SHP77 (cell line): ENCODE measurements at places on chromosomes 5 and 9.

DNA sequence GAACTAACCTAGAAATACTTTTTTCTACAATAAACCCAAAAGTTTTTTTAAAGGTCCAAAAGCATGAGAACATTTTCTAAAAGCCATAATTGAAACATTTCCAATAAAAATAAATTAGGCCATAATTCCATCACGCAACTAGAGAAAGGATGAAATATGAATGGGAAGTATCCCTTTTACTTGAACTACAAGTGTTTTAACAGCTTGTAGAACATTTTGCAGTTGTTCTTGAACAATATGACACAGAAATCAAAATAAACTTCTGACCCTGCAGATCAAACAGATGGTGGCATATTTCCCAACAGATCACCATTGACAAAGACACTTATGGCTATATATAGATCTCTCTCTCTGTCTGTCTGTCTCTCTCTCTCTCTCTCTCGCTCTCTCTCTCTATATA, 624.4 kb downstream of the PSAT1 start:
- no peak for DNase-seq

DNA sequence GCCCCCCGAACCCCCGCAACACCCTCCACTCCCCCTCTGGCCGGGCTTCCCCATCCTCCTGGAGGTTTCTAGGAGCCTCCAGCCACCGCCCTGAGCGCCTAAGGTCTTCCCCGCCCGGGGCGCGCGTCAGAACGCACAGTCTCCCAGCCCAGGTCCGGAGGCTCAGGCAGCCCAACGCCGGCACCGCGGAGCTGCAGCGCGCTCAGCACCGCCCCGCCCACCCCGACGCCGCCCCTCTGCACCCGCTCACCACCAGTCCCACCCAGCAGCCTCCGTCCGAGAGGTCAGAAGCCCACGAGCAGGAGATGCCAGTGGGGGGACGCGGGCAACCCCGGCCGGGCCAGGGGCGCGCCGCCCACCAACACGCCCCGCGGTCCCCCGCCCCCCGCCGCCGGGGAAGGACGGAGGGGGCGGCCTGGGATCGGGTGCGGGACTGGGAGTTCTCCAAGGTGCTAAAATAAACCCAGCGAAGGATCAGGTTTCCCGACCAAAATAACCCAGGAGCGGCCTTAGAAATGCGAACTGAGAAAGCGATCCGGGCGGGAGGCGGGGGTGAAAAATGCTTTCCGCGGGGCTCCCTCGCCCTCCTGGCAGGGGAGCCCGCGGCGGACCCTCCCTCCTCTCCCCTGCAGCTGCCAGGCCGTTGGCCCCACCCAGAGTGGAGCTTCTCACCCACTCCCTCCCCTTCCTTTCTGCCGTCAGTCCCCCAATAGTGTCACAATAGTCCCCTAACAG, 6.5 kb upstream of the FAM78A start:
- DNase-seq, result no peak

- DNase-seq, result no peak
Observed at GRCh38 chr5:108878756-108879155, 131.1 kb downstream of the FER start.

DNA sequence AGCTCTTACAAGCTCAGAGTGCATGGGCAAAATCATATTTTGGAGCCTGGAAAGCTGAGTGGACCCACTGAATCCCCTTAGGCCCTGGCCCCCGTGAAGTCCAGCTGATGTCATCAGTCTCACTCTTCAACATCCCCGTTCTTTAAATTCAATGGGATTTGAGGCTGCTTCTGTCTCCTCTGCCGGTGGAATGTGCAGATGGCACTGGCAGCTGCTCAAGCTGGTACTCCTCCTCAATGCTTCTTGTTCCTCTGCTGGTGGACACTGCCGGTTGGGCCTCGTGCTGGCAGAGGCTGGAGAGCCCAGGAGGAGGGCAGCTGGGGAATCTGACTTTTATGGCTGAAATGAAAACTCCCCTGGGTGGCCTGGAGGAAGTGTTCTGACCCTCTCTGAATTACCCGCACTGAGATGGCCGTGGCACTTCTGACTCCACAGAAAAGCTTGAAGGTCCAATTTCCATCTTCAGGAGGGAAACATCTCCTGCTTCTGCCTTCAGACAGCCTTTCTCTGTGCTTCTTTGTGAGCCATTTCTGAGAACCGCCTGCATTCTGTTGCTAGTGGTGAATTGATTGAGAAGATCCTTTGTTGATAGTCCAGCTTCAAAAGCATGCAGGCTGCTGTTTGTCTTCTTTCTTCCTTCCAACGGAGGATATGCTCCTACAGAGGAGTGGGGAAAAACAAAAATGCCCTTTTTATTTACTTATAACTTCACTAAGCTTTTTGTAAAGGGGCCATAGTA, 298.9 kb downstream of the TMEM38B start:
- peak; percentile 89 for DNase-seq

DNA sequence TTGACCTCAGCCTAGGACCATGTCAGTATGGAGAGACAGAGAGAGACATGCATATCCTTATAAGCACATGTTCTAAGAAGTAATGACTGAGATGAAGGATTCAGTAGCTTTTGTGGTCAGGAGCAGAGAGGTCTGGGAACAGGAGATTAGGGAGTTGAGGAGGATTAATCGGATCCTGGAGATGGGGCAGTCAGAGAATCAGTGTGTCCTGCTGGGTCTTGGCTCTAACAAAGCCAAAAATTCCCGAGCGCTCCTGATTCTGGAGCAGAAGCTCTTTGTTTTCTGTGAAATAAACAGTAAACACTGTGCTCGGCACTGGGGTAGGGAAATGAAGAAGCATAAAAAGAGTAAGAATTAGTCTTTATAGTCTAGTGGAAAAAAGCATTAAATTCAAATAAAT, 520.0 kb upstream of the CLINT1 start:
- DNase-seq, result no peak

DNA sequence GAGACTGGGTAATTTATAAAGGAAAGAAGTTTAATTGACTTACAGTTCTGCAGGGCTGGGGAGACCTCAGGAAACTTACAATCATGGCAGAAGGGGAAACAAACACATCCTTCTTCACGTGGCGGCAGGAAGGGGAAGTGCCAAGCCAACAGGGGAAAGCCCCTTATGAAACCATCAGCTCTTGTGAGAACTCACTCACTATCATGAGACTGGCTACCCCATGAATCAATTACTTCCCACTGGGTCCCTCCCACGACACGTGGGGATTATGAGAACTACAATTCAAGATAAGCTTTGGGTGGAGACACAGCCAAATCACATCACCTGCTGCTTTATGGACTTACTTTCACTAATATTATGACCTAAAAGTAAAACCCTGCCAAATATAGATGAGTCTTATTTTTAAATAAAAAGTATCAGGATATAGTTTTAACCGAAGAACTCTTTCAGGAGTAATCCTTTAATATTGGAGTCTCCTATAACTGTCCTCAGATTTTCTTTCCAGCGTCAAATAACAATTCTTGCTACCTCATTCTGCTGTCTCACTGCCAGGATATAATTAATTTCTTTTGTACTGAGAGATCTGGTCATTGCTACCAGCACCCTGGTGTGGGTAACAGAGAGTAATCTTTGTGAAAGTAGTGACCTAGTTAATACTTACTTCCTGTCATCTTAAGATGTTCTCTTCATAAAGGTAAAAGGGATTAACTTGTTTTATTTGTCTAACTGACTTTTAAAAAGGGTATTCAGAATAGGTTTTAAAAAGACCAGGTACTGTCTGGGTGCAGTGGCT, 68.6 kb downstream of the NLN start:
- DNase-seq, result no peak

GRCh38 chr9:91625331-91625730, 201.7 kb upstream of the NFIL3 start:
- DNase-seq, result no peak

DNA sequence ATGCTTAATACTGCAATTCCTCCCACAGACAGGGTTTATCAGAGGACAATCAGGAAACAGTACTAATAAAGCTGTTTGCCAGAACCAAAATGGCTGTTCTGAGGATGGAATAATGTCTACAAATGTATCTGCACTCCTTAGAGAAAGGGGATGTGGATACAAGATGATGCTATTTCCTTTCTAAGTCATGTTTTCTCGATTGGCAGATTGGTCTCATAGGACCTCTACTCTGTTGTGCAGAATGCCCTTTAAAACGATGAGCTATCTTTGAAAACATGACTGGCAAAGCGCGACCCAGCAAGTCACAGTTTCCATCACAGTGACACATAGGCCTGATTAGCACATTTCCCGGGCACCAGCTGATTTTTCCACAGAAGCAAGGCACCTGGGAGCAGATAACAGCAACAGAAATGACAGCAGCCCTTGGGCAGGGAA, 54.0 kb downstream of the AOPEP start:
- DNase-seq, result no peak

DNA sequence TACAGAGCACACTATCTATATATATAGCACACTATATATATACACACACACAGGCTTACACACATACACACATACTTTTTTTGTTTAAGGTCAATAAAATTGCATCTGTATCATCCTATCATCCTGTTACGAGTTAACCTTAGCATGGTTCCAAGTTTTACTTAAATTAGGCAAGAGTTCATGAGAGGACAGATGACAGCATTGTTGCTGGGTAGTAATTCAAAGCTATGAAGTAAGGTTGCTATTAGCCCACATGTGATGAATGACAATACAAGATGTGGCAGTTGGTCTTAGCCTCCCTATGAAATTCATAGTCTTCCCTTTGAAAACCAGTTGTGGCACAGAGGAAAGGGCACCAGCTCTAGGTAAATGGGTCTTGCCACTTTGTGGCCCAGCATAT, 438.1 kb downstream of the ACTL7B start:
- no peak for DNase-seq

DNA sequence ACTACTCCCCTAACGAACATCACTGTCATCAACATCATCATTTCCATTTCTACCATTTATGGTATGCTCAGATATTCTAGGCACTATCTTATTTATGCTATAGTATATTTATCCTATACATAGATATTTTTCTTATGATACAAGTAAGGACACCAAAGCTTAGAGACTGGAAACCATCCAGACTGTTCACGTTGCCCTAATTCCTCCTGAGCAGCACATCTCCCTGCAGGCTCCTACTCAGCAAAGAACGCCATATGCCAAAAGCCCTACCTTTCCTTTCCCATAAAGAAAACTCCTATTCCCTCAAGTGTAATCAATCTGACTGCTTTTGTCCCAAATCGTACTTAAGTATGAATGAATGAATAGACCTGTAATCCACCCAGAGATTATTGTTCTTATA, 247.0 kb downstream of the PRELID2 start:
- DNase-seq, result no peak

DNA sequence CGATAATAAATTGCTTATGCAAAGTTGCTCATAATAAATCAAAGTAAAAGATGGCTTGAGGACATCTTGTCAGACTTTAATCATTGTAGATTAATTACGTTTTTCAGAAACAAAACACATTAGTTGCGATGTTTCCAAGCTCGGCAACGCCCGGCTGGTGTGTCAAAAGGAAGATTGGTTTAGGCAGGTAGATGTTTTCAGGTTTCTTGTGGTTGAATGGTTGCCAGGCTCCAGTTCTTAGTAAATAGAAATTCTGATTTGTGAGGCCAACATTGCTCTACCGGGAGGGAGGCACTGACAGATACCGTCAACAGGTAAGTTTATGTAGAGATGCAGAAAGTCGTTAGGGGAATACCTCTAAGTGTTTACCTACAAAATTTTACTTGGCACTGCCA, 280.3 kb downstream of the NPR3 start:
- DNase-seq, result no peak

DNA sequence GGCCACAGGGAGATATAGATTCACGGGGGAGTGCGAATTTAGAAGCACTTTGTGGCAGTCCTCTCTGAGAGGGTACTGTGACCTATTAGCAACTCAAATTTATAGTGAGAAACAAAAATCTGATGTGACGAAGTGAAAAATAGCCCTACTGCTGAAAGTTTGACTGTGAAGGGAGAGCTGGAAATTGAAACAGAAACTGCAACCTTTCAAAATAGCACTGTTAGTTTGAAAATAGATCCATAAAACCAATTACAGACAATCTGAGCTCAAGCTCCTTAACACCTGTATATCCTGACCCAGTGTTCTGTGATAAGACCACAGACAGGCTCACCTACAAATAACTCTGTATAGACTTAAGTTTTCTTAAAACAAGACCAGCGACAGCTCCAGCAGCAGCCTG, 420.1 kb downstream of the IRX1 start:
- no peak for DNase-seq

DNA sequence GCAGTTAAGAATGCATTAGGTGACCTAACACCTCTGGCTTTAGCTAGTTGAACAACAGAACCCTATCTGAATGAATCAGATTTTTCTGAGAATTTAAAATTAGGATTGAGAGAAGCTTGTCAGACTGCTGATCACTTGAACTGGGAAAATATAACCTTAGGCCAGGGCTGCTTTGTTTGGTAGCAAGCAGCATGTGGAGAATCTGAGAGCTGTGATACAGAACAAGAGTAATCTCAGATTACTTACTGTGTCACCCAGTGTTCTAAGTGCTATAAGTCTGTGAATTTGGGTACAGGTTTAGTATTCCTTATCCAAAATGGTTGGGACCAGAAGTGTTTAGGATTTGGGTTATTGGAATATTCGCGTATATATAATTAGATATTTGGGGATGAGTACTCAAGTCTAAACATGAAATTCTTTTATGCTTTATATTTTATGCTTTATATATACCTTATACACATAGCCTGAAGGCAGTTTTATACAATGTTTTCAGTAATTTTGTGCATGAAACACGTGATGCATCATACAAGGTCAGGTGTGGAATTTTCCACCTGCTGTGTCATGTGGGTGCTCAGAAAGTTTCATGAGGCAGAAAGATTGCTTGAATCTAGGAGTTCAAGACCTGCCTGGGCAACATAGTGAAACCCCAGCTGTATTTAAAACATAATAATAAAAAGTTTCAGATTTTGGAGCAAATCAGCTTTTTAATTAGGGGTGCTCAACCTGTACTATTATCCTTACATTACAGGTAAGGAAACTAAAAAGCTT, 8.3 kb upstream of the CHD1 start:
- no peak for DNase-seq

GRCh38 chr5:158313027-158313732, 454.2 kb upstream of the CLINT1 start:
- no peak for DNase-seq

DNA sequence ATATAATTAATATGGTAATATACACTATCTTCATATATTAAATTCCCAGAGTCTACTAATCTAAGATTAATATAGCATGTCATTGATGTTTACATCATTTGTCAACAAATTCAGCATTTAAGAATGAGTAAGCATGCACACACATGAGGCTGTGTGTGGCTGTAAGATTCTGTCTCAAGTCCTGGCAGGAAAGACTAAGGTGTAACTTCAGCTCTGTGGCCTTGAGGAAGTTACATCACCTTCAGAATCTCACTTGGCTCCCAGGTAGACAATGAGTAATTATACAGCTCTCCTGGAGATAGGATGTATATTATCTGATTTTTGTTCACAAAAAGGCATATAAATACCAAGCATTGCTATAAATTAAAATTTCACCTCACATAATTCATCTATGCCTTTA, 119.4 kb upstream of the IQGAP2 start:
- no peak for DNase-seq

GRCh38 chr5:146906803-146907202, 28.2 kb upstream of the PPP2R2B start:
- DNase-seq, result no peak
